Thyroid gland (tissue), 4 donors: ENCODE measurements at places on chromosomes 7 and 10. TPM values are rescaled to one million over a fixed set of nuclear protein-coding genes. Genes with fewer than 3 reads are reported as not detected.

The TWIST1 gene
- total RNA-seq, result 5.2 TPM

The CXCL12 gene
- 61.4 TPM for total RNA-seq

The TRIL gene
- total RNA-seq, result 3.3 TPM

The BAG3 gene
- total RNA-seq, result 42.1 TPM

The SSMEM1 gene
- total RNA-seq, result not detected

The NPSR1 gene
- not detected for total RNA-seq

The ARMC3 gene
- 0.73 TPM for total RNA-seq

The RASA4 gene
- 47.8 TPM for total RNA-seq

The UCN3 gene
- not detected for total RNA-seq
